HuH-7 (cell line): ENCODE measurements at places on chromosomes 1 and 21.

GRCh38 chr21:38909929-38910328, 104.2 kb downstream of the ETS2 start:
- DNase-seq: no peak

- no peak for DNase-seq
Measured at GRCh38 chr1:231312432-231312788, 25.2 kb downstream of the EXOC8 start.

- DNase-seq: no peak
Measured at GRCh38 chr1:246930830-246931548, 759 bp downstream of the AHCTF1 start.

DNA sequence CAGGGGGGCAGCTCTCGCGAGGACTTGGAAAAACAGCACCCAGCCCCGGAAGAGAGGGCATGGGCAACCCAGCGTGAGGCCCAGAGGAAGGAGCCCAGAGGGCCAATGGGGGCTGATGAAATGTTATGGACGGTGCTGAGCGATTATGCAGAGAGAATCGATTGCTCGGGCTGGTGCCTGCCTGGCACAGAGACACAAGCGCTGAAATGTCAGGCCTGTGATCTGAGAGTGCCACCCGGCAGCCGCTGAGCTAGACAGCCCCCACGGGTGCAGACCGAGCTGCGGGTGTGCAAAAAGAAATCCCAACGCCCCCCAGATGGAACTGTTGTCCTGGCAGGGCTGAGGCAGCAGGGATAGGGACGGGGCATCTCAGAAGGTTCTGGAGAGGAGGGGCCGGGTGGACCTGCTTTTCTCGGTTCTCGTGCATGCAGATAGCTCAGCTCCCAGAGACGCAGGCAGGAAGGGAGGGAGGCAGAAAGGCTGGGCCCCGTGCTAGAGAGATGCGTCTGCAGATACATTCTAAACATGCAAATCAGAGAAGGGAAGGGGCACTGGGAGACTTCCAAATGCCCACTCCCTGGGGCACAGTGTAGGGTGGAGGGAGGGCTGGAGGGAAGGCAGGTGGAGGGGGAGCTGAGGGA, 41.5 kb downstream of the TAS1R2 start:
- DNase-seq: no peak

- DNase-seq: no peak
Measured at GRCh38 chr1:8203056-8203455, 114.9 kb upstream of the SLC45A1 start.

DNA sequence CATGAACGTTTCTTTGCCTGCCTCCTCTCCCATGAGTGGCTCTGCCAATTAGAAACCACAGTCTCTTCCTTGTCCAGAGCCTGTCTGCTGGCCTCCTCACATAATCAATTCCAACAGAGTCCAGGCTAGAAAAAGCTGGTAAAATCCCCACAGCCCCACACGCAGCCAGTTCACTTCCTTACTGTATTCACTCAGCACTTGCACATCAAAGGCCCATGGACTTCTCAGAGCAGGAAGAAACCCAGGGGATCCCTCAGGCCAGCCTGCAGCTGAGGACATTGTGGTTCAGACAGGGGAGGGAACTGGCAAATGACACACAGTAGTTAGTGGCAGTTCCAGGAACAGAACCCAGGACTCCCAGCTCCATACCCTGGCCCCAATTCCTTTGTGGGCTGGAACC, 171.6 kb upstream of the EDN2 start:
- DNase-seq: no peak

- DNase-seq: no peak
Measured at GRCh38 chr1:204170494-204171155, 4.5 kb upstream of the REN start.

- no peak for DNase-seq
Measured at GRCh38 chr1:15184436-15185241, 31.1 kb downstream of the TMEM51 start.

DNA sequence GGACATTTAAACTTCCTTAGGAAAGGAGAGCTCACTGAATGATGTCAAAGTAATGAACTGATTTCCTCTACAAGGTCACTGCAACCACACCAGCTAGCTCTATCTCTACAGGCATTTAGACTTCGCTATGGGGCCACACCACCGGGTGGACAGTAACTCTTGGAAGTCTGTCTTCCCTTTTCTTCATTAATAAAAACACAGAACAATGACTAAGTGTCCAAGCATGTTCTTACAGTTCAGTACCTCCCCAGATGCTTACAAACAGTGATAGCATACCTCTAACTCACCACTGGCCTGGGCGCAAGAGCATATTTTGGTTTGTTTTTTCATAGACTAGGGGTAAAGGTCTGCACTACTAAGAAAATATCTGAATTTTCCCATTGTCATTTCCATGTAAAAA, 54.6 kb downstream of the SIM2 start:
- no peak for DNase-seq
